ENCODE measurements at places on chromosomes 1 and 21. TPM values are rescaled to one million over a fixed set of nuclear protein-coding genes. Genes with fewer than 3 reads are reported as not detected.

Gene OR10Z1
- total RNA-seq, result not detected

Gene GPR157
- 7.0 TPM for total RNA-seq

Gene SPRTN
- total RNA-seq, result 12.9 TPM

Gene OR6N1
- total RNA-seq, result not detected

Gene MTHFR
- total RNA-seq, result 4.4 TPM
